ENCODE measurements at places on chromosomes 7 and 10. TPM values are rescaled to one million over a fixed set of nuclear protein-coding genes. Genes with fewer than 3 reads are reported as not detected.

DNA sequence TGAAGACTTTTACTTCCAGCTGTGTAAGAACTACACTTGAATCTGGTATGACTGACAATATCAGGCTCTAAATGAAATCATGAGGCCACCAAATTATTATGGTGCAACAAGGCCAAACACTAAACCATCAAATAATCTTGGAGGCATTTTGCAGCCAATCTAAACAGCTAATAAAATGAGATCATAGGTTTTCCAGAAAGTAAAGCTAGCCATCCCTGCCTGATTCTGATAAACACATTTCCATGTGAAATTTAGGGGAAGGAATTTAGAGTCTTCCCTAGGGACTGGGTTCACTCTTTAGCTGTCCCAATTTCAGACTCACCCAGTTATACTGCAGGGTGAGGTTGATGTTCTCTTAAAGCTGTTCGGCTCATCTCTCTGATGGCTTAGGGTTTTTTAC lies 190.3 kb upstream of the TMEM196 start:
- no peaks in the 10 kb centered on the region for H3K4me1 ChIP-seq
- H3K27ac ChIP-seq, result no peak overlapping the region
- H3K36me3 ChIP-seq, result no peaks in the 10 kb centered on the region
- H3K27me3 ChIP-seq, result no peaks in the 10 kb centered on the region
- no peak for DNase-seq

DNA sequence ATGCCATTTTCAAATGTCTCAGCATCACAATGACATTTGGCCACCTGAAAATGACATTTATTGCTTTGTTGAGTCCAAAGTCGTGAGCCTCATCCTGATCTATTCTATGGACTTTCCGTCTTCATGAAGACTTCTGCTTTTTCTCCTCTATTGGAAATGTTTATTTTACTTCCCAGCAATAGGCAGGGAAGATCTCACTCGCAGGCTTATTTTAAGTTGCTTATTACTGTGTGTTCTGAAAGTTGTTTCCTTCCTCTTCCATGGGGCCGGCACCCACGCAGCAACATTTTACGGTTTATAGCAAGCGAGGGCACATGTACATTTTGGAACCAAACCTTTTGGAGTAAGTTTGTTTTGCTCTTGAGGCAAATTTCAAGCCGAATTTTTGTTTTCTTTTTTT lies 221.0 kb upstream of the KLF6 start:
- peak; percentile 74 for DNase-seq
- no peaks in the 10 kb centered on the region for H3K36me3 ChIP-seq
- H3K27me3 ChIP-seq, result no peaks in the 10 kb centered on the region
- peaks cover 7% of the 10 kb centered on the region for H3K4me1 ChIP-seq
- no peak overlapping the region for H3K27ac ChIP-seq
- H3K4me3 ChIP-seq, result no peak overlapping the region

DNA sequence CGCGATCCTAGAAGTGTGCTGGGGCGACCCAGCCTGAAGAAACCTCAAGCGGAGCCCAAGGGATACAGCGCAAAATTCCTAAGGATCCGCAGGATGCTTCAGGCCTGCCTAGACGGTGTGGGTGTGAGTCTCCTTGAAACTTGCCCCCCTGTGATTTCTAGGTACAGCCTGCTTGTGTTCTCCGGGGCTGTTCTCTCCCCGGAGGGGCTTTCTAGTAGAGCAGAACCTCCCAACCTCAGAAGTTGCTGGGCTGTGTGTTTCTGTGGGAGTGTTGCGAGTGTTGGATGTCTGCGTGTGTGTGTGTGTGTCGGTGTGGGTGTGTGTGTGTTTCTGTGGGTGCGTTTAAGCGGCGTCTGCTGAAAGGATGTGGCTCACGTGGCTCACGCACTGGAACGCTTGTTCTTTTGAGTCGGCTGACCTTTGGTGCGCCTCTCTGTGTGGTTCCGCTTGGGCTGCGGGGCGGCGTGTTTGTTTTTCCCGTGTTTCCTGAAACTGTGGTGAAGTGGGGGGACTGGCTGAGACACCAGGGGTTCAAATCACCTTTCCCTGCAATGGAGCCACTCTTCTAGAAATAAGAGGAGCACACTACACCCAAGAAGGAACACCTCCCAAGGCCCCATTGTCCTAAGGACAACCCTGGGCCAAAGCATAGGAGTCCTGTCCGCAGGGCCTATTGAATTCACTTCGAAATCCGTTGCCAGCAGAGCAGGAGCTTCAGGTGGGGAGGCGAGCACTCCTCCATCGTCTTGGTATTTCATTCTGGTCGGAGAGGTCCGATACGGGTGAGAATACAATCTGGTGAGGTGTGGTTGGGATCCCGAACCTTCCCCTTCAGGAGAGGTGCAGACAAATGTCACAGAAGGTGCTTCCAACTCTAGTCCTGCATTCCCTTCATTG lies 25.1 kb upstream of the ZNF273 start:
- no peak for DNase-seq
- H3K27me3 ChIP-seq, result peaks cover 27% of the 10 kb centered on the region
- no peaks in the 10 kb centered on the region for H3K36me3 ChIP-seq
- H3K27ac ChIP-seq, result no peak overlapping the region
- H3K4me3 ChIP-seq, result peak overlapping the region; percentile 36
- H3K4me1 ChIP-seq, result peaks cover 13% of the 10 kb centered on the region

DNA sequence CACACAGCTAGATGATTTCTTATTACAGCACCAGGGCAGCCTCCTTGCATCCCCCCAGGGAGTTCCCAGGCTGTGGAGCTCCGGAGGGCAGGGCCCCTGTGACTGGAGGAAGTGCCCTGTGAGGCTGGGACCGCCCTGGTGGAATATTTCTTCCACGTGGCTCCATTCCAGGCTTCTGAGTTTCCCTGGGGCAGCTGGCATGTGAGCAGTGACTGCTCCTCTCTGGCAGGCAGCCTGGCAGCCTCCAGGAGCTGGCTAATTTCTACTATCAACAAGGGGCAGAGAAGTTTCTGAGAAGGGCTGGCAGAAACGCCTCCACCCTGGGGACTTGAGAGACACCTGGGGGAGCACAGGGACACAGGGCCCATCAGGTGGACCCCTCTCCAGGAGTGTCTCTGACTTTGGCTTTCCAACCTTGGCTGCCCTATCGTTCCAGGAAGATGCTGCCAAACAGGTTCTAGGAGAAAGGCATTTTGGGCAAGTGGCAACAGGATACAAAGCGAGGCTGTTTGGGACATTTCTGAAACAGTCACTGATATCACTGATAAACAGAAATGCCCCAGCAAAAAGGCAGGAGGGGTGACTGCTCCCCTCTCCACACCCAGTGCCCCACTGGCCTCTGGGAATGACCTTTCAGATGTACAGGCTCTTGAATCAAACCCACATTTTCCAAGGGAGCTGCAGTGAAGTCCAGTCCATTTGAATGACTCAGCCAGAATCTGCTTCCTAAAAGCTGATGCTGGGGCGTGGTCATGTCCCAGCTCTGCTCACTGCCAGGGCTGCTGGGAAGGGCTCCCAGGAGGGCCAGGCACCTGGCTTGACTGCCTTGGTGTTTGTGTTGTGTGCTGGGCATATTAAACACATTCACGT lies 16.1 kb downstream of the MYOF start:
- peak; percentile 83 for DNase-seq
- H3K4me3 ChIP-seq, result no peak overlapping the region
- H3K4me1 ChIP-seq, result peaks cover 80% of the 10 kb centered on the region
- H3K27ac ChIP-seq, result peak overlapping the region; percentile 85
- peaks cover 10% of the 10 kb centered on the region for H3K36me3 ChIP-seq

DNA sequence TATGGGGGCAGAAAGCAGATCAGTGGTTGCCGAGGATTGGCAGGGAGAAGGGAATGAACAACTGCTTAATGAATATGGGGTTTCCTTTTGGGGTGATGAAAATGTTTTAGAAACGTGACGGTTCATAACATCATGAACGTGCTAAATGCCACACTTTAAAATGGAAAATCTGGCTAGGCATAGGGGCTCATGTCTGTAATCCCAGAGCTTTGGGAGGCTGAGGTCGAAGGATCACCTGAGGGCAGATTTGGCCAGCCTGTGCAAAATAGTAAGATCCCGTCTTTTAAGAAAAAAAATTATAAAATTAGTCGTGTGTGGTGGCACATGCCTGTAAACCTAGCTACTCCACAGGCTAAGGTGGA lies 3.1 kb downstream of the FAM3C start:
- H3K27ac ChIP-seq, result no peak overlapping the region
- no peak overlapping the region for H3K4me3 ChIP-seq
- H3K36me3 ChIP-seq, result no peaks in the 10 kb centered on the region
- H3K4me1 ChIP-seq, result peaks cover 12% of the 10 kb centered on the region
- no peaks in the 10 kb centered on the region for H3K27me3 ChIP-seq

- no peaks in the 10 kb centered on the region for H3K36me3 ChIP-seq
- no peak for DNase-seq
- no peaks in the 10 kb centered on the region for H3K27me3 ChIP-seq
- H3K4me1 ChIP-seq, result no peaks in the 10 kb centered on the region
- H3K4me3 ChIP-seq, result no peak overlapping the region
These were observed 56.5 kb upstream of the WIPF3 start for GRCh38 chr7:29749701-29750321.

DNA sequence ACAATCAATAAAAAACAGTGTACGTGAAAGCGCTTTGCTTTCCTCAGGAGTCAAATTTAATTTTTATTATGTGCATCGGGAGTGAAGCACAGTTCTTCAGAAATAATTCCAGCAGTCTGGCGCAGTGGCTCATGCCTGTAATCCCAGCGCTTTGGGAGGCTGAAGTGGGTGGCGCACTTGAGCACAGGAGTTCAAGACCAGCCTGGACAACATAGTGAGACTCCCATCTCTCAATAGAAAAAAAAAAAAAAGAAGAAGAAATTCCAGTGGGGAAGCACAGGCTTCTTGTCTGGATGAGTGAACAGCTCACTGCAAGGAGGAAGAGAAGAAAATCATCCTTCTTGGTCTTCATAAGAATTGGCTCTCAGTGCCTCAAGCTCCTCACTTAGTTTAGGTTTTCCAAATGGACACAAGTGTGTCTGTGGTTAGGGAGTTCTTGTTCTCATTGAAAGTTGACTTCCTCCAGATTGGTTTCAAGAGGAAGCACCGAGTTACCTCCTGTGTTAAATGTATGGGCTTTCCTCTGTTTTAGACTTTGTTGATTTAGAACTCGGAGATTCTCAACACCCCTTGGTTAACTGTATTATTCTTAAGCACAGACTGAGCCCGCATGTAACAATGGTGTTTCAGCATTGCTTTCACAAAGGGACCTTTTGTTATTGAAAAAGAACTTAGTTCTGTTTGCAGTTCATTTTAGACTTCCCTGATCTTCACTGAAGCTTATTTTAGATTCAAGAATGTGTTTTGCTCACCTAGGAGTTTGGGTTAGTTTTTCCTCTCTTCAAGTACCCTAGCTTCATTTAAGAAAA lies 28.0 kb downstream of the LMTK2 start:
- H3K27ac ChIP-seq, result no peak overlapping the region
- H3K36me3 ChIP-seq, result peaks cover 8% of the 10 kb centered on the region
- no peaks in the 10 kb centered on the region for H3K27me3 ChIP-seq
- DNase-seq, result no peak
- peaks cover 77% of the 10 kb centered on the region for H3K4me1 ChIP-seq

DNA sequence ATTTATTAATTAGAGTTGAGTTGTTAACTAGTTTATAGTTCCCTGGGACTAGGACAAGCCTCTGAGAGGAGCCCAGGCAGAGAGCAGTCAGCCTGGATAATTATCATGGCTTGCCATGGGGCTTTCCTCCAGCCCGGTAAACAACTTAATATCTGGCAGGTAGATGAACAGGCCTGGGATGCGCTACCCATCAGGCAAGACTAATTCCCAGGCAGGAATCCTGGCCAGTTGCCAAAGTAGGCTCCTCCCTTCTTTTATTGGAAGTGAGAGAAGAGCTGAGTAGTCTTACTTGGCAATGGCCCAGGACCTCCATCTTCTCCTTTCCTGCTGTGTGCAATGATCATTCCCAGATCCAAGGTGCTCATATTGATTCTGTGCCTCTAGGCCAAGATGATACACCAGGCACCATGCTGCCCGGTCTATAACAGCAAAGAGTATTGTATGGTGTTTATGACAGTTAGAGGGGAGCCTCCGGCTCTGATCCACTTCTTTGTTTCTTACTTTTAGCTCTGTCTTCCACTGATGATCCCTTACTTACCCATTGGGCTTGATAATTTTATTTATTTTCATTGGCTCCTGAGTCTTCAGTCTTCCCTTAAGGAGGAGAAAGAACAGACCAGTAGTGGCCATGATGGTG lies 408.7 kb downstream of the REEP3 start:
- no peak overlapping the region for H3K27ac ChIP-seq
- no peaks in the 10 kb centered on the region for H3K4me1 ChIP-seq
- no peak for DNase-seq

DNA sequence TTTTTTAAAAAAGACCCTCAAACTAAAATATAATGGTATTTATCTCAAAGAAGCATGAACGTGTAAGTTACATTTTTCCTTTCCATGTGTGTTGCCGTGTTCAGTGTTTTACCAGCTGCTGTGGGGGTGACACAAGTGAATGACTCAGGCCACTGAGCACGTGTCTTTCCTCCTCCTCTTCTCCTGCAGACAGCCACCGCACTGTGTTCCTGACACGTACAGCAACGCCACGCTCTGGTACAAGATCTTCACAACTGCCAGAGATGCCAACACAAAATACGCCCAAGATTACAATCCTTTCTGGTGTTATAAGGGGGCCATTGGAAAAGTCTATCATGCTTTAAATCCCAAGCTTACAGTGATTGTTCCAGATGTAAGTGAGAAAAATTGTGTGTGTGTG lies 29.7 kb downstream of the TMEM248 start:
- no peak overlapping the region for H3K4me3 ChIP-seq
- peaks cover 100% of the 10 kb centered on the region for H3K36me3 ChIP-seq
- H3K27me3 ChIP-seq, result no peaks in the 10 kb centered on the region
- no peak overlapping the region for H3K27ac ChIP-seq
- H3K4me1 ChIP-seq, result no peaks in the 10 kb centered on the region

DNA sequence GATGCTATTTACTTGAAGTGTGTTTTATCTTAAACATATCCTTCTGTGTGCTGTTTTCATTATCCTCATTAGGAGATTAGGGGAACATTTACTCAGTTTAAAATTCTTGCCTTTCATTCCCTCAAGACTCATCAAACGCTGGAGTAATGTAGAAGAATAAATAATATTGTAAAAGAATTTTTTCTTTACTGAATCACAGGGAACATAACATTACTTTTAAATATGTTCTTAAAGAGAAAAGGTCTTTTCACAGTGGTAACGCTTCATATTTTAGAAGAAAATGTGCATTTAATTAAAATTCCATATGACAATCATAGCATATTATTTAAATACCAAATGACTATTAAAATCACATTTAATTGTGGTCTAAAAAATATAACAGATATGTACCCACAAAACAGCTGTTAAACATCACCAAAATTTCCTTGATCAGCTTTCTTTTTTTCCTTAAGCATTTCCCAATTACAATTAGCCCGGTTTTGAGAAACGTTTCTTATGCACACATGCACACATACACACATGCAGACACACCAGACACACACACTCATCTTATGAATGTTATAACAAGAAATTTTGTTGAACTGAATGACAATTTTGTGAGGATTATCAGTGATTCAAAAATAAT lies 102.0 kb upstream of the GLI3 start:
- no peak overlapping the region for H3K27ac ChIP-seq
- no peak for DNase-seq
- peaks cover 7% of the 10 kb centered on the region for H3K4me1 ChIP-seq
- H3K36me3 ChIP-seq, result no peaks in the 10 kb centered on the region
- no peaks in the 10 kb centered on the region for H3K27me3 ChIP-seq
- H3K4me3 ChIP-seq, result no peak overlapping the region

- H3K4me1 ChIP-seq, result no peaks in the 10 kb centered on the region
- H3K27ac ChIP-seq, result no peak overlapping the region
- DNase-seq, result no peak
- H3K36me3 ChIP-seq, result no peaks in the 10 kb centered on the region
- H3K4me3 ChIP-seq, result no peak overlapping the region
- H3K27me3 ChIP-seq, result no peaks in the 10 kb centered on the region
These were observed 147.5 kb downstream of the SEMA3D start for GRCh38 chr7:85039196-85039923.

Gene FAM25G
- total RNA-seq, result not detected

Gene OPN1SW
- not detected for total RNA-seq

Gene IKZF1
- total RNA-seq, result 61.9 TPM

Gene CPA1
- total RNA-seq, result 0.30 TPM

Gene YWHAG
- total RNA-seq, result 97.1 TPM

Gene THAP5
- 26.6 TPM for total RNA-seq

Gene KIFBP
- 20.6 TPM for total RNA-seq

Gene LIPM
- total RNA-seq, result not detected
